ENCODE measurements at places on chromosomes 1 and 21.

GRCh38 chr1:154430903-154431302 lies 25.8 kb downstream of the IL6R start:
- DNase-seq, result no peak

DNA sequence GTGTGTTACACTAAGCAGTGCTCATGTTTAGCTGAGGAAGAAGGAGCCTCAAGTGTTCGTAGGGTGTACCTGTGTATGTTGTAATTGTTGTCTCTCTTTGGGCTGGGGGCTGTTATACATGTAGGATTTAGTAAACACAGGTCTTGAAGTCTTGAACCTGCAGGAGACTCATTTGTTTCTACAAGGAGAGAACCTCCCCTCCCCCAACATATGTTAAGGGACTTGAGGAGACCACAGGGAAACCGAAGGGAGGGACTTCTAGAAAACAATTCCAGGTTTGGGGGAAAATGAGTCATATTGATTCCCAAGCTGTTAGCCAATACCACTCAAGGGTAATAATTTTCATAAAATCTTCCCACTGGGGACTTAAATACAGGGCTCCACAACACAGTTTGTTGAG lies 25.0 kb upstream of the AGBL4 start:
- DNase-seq, result no peak

DNA sequence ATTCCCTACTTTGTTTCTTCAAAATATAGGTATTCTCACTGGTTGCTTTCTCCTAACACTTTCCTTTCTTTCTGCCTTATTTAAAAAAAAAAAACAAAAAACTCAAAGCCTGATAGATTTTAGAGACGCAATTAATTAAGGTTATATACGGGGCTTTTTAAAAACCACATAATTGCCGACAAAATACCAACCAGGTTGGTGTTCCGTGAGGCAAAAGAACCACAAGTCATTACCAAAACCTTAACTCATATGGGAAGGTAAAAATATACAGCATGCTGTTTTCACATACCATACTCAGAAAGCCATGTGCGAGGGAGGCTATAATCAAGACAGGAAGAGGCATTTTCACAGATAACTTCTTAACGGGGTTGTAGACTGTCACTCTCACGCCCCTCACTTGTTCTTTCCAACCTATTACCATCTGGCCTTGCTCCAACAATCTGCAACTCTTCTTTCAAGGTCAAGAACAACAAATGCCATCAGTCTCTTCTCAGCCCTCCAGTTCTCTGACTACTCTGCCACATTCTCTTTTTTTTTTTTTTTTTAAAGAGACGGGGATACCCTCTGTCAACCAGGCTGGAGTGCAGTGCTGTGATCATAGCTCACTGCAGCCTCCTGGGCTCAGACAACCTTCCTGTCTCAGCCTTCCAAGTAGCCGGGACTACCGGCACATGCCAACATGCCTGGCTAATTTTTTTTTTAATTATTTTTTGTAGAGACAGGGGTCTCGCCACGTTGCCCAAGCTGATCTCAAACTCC lies 102.6 kb downstream of the APP start:
- no peak for DNase-seq

GRCh38 chr1:6502000-6502891 lies 10.8 kb upstream of the PLEKHG5 start:
- DNase-seq, result no peak

- peak; percentile 10 for DNase-seq
These were observed 20.7 kb downstream of the MIS18A start for GRCh38 chr21:32257962-32258785.

Data from central memory CD4-positive, alpha-beta T cell (primary cell).